ENCODE measurements at places on chromosomes 2 and 18.

GRCh38 chr2:121360566-121361300 lies 75.7 kb upstream of the TFCP2L1 start:
- DNase-seq, result peak; percentile 70

- no peak for DNase-seq
Observed at GRCh38 chr2:128438586-128438985, 119.9 kb upstream of the HS6ST1 start.

GRCh38 chr2:197600306-197600705 lies 75.1 kb downstream of the RFTN2 start:
- no peak for DNase-seq

- DNase-seq, result no peak
Observed at GRCh38 chr2:128157644-128158043, 66.6 kb downstream of the UGGT1 start.

GRCh38 chr18:30652387-30652786 lies 390.2 kb downstream of the DSC3 start:
- no peak for DNase-seq

DNA sequence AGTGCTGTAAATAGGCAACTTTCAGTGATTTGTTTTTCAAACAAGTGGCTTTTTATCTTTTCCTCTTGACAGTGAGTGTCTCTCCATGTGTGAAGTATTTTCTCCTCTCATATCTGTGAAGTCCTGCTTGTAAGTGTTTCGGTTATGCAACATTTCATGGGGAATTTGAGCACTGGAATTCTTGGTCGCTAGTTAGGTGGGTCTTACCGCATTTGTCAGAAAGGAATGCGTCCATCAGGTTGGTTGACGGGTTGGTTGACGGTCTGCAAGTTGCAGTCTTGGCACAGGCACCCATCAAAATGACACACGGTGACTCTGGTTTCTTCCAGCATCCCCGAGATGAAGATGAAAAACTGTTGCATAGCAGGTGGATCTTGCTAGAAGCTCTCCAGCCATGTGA lies 109.8 kb downstream of the AGAP1 start:
- DNase-seq, result no peak

GRCh38 chr2:78861546-78861945 lies 164.0 kb upstream of the REG3G start:
- DNase-seq, result no peak

- DNase-seq, result no peak
Observed at GRCh38 chr2:34831096-34831495, 1232.0 kb upstream of the FAM98A start.

- no peak for DNase-seq
Observed at GRCh38 chr2:119221609-119222008, 2.0 kb upstream of the STEAP3 start.
